ENCODE measurements at places on chromosomes 6 and 20. TPM values are rescaled to one million over a fixed set of nuclear protein-coding genes. Genes with fewer than 3 reads are reported as not detected.

The TCEA2 gene
- total RNA-seq: 30.8 TPM

The MOXD1 gene
- not detected for total RNA-seq

The GNRH2 gene
- 1.0 TPM for total RNA-seq

The PTCRA gene
- total RNA-seq: not detected

The RNF39 gene
- total RNA-seq: 2.3 TPM

The GSTA3 gene
- total RNA-seq: not detected

- no peak for DNase-seq
- no peak overlapping the region for H3K4me3 ChIP-seq
- no peaks in the 10 kb centered on the region for H3K27me3 ChIP-seq
- no peaks in the 10 kb centered on the region for H3K4me1 ChIP-seq
These were observed 119.2 kb downstream of the PDE7B start for GRCh38 chr6:135970750-135971149.

GRCh38 chr6:30155520-30156261, 5.3 kb downstream of the TRIM10 start:
- peak overlapping the region; percentile 39 for H3K27ac ChIP-seq
- H3K4me3 ChIP-seq: peak overlapping the region; percentile 17
- DNase-seq: peak; percentile 16
- no peaks in the 10 kb centered on the region for H3K36me3 ChIP-seq
- H3K27me3 ChIP-seq: no peaks in the 10 kb centered on the region

DNA sequence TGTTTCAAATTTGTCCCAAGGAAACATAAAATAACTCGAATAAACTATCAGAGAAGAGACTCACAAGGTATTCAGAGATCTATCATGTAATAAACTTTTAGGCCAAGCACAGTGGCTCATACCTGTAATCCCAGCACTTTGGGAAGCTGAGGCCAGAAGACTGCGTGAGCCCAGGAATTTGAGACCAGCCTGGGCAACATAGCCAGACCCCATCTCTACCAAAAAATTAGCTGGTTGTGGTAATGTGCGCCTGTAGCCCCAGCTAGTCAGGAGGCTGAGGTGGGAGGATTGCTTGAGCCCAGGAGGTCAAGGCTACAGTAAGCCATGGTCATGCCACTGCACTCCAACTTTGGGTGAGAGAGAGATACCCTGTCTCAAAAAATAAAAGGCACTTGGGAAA, 79.2 kb upstream of the GCM1 start:
- no peaks in the 10 kb centered on the region for H3K4me1 ChIP-seq
- H3K27me3 ChIP-seq: no peaks in the 10 kb centered on the region
- no peak for DNase-seq
- no peaks in the 10 kb centered on the region for H3K36me3 ChIP-seq
- H3K27ac ChIP-seq: no peak overlapping the region

GRCh38 chr6:90107771-90108282, 188.8 kb downstream of the BACH2 start:
- DNase-seq: no peak
- no peaks in the 10 kb centered on the region for H3K27me3 ChIP-seq
- no peak overlapping the region for H3K27ac ChIP-seq
- no peaks in the 10 kb centered on the region for H3K36me3 ChIP-seq

- no peak overlapping the region for H3K4me3 ChIP-seq
- H3K36me3 ChIP-seq: no peaks in the 10 kb centered on the region
- DNase-seq: no peak
- H3K27ac ChIP-seq: no peak overlapping the region
- peaks cover 15% of the 10 kb centered on the region for H3K4me1 ChIP-seq
These were observed 1.7 kb upstream of the HINT3 start for GRCh38 chr6:125954735-125955339.

DNA sequence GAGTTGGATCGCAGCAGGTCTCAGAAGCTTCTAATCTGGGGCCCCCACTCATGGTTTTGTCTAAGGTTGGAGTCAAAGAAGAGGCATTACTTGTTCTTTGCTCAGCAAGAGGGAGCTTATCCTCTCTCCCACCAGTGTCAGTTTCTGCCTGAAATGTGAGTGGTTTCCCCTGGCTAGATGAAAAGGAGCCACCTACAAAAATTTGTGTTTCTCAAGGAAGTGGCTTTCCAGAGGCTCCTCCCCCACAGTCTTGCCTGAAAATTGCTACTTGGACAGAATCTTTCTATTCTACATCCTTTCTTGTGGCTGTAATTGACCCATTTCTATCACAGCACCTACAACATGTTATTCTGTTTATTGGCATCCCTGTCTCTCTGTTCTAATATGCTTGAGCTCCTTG, 37.9 kb downstream of the SCML4 start:
- H3K4me3 ChIP-seq: no peak overlapping the region
- H3K36me3 ChIP-seq: no peaks in the 10 kb centered on the region
- no peak for DNase-seq
- H3K27ac ChIP-seq: no peak overlapping the region
- no peaks in the 10 kb centered on the region for H3K4me1 ChIP-seq
- peaks cover 11% of the 10 kb centered on the region for H3K27me3 ChIP-seq

- peak; percentile 89 for DNase-seq
- H3K4me3 ChIP-seq: no peak overlapping the region
- H3K27ac ChIP-seq: no peak overlapping the region
- H3K27me3 ChIP-seq: no peaks in the 10 kb centered on the region
These were observed 110.3 kb upstream of the TCF21 start for GRCh38 chr6:133778414-133779130.

GRCh38 chr6:29319931-29320330, 18.4 kb downstream of the OR14J1 start:
- H3K4me3 ChIP-seq: no peak overlapping the region
- H3K27ac ChIP-seq: no peak overlapping the region
- peaks cover 63% of the 10 kb centered on the region for H3K27me3 ChIP-seq
- no peaks in the 10 kb centered on the region for H3K36me3 ChIP-seq
- H3K4me1 ChIP-seq: no peaks in the 10 kb centered on the region
- DNase-seq: no peak

Data from MCF 10A (cell line).